ENCODE measurements at places on chromosomes 12 and 14. TPM values are rescaled to one million over a fixed set of nuclear protein-coding genes. Genes with fewer than 3 reads are reported as not detected.
A peak's percentile ranks its signal among the peaks of the same experiment; 100 is the strongest.

- H3K36me3 ChIP-seq: no peaks in the 10 kb centered on the region
- no peak overlapping the region for H3K4me3 ChIP-seq
- no peaks in the 10 kb centered on the region for H3K27me3 ChIP-seq
- no peaks in the 10 kb centered on the region for H3K4me1 ChIP-seq
- no peak overlapping the region for H3K27ac ChIP-seq
These were observed 229.1 kb downstream of the KCNC2 start for GRCh38 chr12:74980510-74980909.

DNA sequence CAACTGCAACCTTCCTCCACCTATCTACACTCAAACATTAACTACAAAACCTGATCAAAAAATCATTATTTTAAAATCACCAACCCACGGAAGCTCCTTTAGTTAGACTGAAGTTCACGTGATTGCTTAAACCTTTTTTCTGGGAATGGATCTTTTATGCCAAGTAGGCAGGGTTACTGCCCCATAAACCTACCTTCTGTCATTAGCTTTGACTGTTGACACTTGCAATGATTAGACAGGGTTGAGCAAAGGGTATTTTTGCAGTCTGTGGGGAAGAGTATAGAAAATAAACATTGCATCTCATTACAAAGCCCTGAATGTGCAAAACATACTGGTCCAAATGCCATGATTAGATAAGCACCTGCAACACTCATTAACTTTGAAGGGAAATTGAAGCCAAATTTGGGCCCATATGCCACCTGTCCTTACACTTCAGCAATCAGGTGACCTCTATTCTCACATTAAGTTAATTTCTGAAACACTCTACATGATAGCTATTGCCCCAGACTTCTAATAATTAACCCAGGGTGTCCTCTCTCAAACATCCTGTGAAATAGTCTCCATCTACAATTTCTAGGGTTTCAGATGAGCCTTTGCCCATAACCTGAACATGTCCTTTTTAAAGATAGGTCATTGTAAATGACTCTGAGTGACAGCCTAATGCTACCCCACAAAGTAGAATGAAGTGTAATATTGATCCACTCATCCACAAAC lies 156.0 kb upstream of the PLEKHG7 start:
- no peak overlapping the region for H3K4me3 ChIP-seq
- no peak for DNase-seq
- no peaks in the 10 kb centered on the region for H3K36me3 ChIP-seq
- H3K4me1 ChIP-seq: no peaks in the 10 kb centered on the region
- H3K27me3 ChIP-seq: no peaks in the 10 kb centered on the region
- no peak overlapping the region for H3K27ac ChIP-seq

- no peak overlapping the region for H3K27ac ChIP-seq
- H3K4me1 ChIP-seq: no peaks in the 10 kb centered on the region
- DNase-seq: no peak
- no peak overlapping the region for H3K4me3 ChIP-seq
- H3K27me3 ChIP-seq: peaks cover 2% of the 10 kb centered on the region
- no peaks in the 10 kb centered on the region for H3K36me3 ChIP-seq
These were observed 34.5 kb downstream of the RTN1 start for GRCh38 chr14:59836116-59836515.

DNA sequence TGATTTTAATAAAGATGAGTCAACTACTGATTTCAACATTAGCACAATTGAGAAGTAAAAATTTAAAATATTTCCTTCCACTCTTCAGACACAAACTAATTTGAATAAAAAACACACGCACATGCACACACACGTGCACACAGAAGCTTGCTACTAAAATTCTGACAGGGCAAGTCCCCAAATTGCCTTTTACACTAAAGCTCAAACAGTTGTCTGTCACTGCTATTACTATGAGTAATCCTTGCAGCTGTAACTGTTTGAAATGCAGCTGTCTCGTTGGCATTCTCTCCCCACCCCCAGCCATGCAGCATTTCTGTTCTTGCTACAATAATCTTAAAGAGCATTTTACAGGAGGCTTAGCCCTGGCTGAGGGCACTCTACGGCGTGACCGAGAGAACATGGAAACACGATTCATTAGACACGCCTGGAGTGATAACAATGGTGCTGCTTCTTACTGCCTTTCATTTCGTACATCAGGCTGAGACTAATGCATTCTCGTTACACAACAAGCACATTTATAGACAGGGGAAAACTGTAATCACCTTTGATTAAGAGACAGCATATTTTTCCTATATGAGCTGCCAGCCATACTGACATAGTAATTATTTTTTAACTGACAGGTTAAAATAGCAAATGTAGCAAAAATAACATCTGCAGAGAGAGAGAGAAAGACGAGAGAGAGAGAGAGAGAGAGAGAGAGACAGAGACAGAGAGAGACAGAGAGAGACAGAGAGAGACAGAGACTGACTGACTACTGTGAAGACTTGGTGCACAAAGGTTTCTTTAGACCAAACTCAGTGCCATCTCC lies 153.8 kb downstream of the MED13L start:
- no peaks in the 10 kb centered on the region for H3K36me3 ChIP-seq
- peak overlapping the region; percentile 27 for H3K4me3 ChIP-seq
- no peaks in the 10 kb centered on the region for H3K27me3 ChIP-seq
- peak; percentile 78 for DNase-seq
- peaks cover 35% of the 10 kb centered on the region for H3K4me1 ChIP-seq

DNA sequence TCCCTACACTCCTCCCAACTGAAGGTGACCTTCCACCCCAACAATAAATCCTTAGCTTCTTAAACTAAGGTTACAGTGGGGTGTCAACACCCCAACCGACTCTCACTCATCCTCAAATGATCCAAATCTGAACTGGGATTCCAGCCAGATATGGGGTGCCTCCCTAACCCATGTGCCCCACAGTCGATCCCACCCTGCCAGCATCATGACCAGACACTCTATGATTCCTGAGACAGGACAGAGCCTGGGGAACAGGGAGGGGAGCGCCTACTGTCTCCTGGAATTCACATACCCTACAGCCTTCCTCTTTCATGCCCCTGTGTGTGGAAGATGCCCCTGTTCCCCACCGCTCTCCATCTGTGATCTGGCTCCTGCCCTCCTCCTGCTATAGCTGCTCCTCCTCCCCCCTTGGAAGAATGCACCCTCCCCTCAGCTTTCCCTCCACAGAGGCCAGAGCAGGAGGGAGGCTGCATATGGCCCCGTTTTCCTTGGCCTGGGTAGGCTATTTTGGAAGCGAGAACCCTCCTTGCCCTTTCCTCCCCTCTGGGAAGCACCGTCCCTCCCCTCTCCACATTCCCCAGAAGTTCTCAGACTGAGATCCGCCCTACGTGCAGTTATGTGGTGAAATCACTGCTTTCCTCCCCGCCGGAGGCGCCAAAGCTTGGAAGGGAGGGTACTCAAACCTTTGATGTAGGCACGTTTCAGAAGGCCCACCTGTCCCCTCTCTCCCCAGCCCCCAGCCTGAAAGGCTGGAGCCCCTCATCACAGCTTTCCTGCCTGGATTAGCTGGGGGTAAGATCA lies 48.0 kb downstream of the SMUG1 start:
- H3K4me3 ChIP-seq: no peak overlapping the region
- H3K27me3 ChIP-seq: peaks cover 8% of the 10 kb centered on the region
- H3K27ac ChIP-seq: no peak overlapping the region
- DNase-seq: no peak
- H3K36me3 ChIP-seq: no peaks in the 10 kb centered on the region

DNA sequence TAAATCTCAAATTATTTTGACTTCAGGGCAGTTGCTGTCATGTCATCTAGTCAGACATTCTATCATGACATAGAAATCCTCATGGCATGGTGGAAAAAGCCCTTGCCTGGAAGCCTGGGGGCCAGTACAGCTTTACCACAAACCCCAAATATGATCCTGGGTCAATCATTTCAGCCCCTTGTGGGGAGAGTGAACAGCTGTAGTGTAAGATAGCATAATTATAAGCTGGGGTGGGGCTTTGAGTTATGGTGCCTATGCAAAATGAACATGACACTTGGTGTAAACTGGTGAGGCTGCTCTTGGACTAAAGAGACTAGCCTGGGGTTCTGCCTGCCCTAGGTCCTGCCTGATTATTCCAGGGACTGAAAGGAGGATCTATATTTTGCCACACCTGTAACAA lies 207.7 kb upstream of the DDHD1 start:
- H3K4me3 ChIP-seq: no peak overlapping the region
- no peaks in the 10 kb centered on the region for H3K27me3 ChIP-seq
- no peaks in the 10 kb centered on the region for H3K36me3 ChIP-seq
- no peak overlapping the region for H3K27ac ChIP-seq
- DNase-seq: no peak
- no peaks in the 10 kb centered on the region for H3K4me1 ChIP-seq

GRCh38 chr12:122166422-122167349 lies 7.3 kb downstream of the IL31 start:
- no peaks in the 10 kb centered on the region for H3K27me3 ChIP-seq
- H3K27ac ChIP-seq: no peak overlapping the region
- H3K4me3 ChIP-seq: no peak overlapping the region
- no peaks in the 10 kb centered on the region for H3K36me3 ChIP-seq
- no peak for DNase-seq

DNA sequence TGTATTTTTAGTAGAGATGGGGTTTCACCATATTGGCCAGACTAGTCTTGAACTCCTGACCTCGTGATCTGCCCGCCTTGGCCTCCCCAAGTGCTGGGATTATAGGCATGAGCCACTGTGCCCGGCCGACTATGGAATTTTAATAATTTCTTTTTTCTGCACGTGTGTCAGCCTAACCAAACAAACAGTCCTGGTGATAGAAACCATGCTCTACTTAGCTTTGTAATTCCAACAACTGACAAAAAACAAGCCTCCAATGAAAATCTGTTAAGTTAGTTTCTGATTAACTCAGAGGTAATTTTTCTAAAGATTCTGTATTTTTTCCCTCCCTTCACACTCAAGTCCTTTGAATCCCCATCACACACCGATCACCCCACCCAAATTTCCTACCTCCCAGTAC lies 15.3 kb downstream of the COQ10A start:
- no peaks in the 10 kb centered on the region for H3K27me3 ChIP-seq
- DNase-seq: no peak
- no peak overlapping the region for H3K4me3 ChIP-seq
- no peak overlapping the region for H3K27ac ChIP-seq

GRCh38 chr14:71398450-71398849 lies 491.2 kb downstream of the PCNX1 start:
- H3K27ac ChIP-seq: no peak overlapping the region
- H3K4me3 ChIP-seq: no peak overlapping the region
- H3K4me1 ChIP-seq: peaks cover 18% of the 10 kb centered on the region
- H3K36me3 ChIP-seq: no peaks in the 10 kb centered on the region
- DNase-seq: no peak
- no peaks in the 10 kb centered on the region for H3K27me3 ChIP-seq

DNA sequence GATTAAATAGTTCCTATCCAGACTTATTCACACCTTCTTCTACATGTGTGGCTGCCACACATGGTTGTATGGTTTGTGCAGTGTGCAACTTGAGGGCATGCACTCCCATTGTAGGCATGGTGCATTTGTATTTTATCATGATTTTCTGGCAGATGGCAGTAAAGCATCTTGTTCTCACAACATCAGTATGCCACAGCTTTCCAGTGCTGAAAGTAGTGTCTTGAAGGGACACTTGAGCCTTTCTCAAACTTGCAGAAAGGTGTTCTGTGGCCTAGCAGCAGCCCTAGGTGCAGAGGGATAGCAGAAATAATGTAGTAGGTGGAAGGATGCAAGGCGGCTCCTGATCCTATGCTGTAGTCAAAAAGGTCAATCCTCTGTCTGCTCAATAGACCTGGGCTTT lies 72.9 kb downstream of the LMNTD1 start:
- no peaks in the 10 kb centered on the region for H3K4me1 ChIP-seq
- H3K27ac ChIP-seq: no peak overlapping the region
- H3K4me3 ChIP-seq: no peak overlapping the region
- no peaks in the 10 kb centered on the region for H3K36me3 ChIP-seq
- no peaks in the 10 kb centered on the region for H3K27me3 ChIP-seq

- H3K36me3 ChIP-seq: no peaks in the 10 kb centered on the region
- no peak for DNase-seq
- no peaks in the 10 kb centered on the region for H3K4me1 ChIP-seq
- no peaks in the 10 kb centered on the region for H3K27me3 ChIP-seq
These were observed 768.5 kb downstream of the DIO2 start for GRCh38 chr14:79442786-79443185.

DNA sequence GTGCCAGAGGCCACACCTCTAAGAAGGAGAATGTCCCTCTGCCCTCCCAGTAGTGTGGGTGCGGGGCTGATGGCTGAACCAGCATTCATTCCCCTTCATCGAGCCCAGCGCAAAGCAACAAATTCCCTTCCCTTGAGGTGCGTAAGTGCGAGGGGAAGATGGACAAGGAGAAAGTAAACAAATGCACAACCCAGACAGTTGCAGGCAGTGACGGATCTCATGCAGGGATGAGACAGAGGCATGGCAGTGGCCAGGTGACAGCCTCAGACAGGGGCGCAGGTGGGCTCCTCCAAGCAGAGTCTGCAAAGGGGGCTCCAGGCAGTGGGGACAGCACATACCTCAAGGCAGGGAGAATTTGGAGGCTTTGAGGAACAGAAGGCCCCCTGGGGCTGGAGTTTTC lies 2.3 kb upstream of the MYL2 start:
- no peak for DNase-seq
- no peak overlapping the region for H3K4me3 ChIP-seq
- H3K36me3 ChIP-seq: no peaks in the 10 kb centered on the region
- H3K4me1 ChIP-seq: no peaks in the 10 kb centered on the region
- H3K27ac ChIP-seq: no peak overlapping the region
- no peaks in the 10 kb centered on the region for H3K27me3 ChIP-seq

- no peaks in the 10 kb centered on the region for H3K4me1 ChIP-seq
- no peak overlapping the region for H3K27ac ChIP-seq
- no peak for DNase-seq
- no peaks in the 10 kb centered on the region for H3K36me3 ChIP-seq
- H3K4me3 ChIP-seq: no peak overlapping the region
- no peaks in the 10 kb centered on the region for H3K27me3 ChIP-seq
These were observed 131.6 kb downstream of the SEC23A start for GRCh38 chr14:38971258-38971921.

GRCh38 chr14:50068496-50068895 lies 47.9 kb downstream of the VCPKMT start:
- H3K27ac ChIP-seq: no peak overlapping the region
- H3K4me1 ChIP-seq: peaks cover 27% of the 10 kb centered on the region
- no peaks in the 10 kb centered on the region for H3K36me3 ChIP-seq
- H3K27me3 ChIP-seq: no peaks in the 10 kb centered on the region
- DNase-seq: no peak

DNA sequence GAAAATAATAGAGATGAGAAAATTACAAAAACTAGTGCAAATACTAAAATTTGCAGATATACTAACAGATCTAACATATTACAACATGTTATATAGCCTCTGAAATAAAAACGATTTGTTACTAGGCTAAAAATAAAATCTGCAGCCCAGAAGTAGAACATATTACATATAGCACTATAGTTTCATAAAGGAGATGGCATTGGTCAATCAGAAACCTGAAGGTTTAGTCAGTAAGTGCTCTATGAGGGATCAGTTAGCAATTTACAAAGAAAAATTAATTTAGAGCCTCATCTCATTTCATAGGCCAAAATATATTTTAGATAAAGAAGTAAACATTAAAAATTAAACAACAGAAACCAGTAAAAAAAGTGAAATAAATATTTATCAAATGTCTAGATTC lies 41.0 kb downstream of the IFNG-AS1 start:
- H3K27ac ChIP-seq: no peak overlapping the region
- no peaks in the 10 kb centered on the region for H3K27me3 ChIP-seq
- DNase-seq: no peak
- no peak overlapping the region for H3K4me3 ChIP-seq
- no peaks in the 10 kb centered on the region for H3K36me3 ChIP-seq

TOMM20L gene
- not detected for total RNA-seq

FAM234B gene
- 4.5 TPM for total RNA-seq

SLC5A8 gene
- total RNA-seq: not detected

GMPR2 gene
- total RNA-seq: 49.0 TPM
